Ecto neural progenitor cell (in vitro differentiated cells): ENCODE measurements at places on chromosomes 1 and 21.
A peak's percentile ranks its signal among the peaks of the same experiment; 100 is the strongest.

GRCh38 chr1:246587606-246588005 is 21.4 kb downstream of the CNST start:
- DNase-seq, result no peak

DNA sequence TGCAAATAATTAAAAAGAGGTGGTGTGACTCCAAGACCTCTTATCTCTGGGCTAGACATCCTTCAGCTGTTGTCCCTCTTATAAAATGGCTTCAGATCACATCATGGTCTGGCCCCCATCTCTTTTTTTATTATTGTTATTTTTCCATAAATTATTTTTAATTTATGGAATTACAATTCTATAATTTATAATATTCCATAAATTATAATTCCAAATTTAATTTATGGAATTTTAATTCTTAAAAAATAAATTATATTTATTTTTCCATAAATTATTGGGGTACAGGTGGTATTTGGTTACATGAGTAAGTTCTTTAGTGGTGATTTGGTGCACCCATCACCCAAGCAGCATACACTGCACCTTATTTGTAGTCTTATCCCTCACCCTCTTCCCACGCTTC is 65.9 kb upstream of the GJA5 start:
- DNase-seq, result no peak

DNA sequence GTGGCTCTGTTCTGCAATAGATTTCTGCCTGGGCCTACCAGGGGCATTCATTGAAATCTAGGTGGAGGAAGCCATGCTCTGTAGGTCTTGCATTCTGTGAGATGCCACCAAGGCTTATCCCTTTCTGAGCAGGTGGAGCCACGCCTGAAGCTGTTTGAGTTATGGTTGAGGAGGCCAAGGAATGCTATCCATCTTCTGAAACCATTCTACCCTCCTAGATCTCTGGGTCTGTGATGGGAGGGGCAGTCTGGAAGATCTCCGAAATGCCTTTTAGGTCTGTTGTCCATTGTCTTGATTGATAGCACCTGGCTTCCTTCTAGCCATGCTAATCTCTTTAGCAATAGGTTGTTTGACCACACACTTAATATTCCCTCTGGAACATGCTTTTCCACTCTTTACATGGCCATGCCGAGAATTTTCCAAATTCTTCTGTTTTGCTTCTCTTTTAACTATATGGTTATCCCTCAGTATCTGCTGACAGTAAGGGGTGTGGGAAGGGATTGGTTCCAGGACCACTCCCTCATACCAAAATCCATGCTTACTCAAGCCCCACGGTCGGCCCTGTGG is 45.2 kb downstream of the AK4 start:
- no peak for DNase-seq

DNA sequence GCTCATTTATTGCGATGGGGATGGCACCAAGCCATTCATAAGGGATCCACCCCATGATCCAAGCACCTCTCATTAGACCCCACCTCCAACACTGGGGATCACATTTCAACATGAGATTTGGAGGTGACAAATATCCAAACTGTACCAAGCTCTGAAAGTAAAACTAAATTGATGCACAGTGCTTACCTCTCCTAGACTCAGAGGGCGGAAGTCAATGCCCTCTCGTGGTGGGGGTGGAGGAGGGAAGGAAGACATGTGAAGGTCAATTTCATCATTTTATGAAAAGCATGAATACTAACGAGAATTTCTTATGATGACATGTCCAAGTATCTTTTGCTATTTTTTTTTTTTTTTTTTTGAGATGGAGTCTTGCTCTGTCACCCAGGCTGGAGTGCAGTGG is 120.0 kb downstream of the PGBD5 start:
- DNase-seq, result no peak

- DNase-seq, result no peak
Observed at GRCh38 chr1:7458946-7459345, 312.1 kb upstream of the VAMP3 start.

DNA sequence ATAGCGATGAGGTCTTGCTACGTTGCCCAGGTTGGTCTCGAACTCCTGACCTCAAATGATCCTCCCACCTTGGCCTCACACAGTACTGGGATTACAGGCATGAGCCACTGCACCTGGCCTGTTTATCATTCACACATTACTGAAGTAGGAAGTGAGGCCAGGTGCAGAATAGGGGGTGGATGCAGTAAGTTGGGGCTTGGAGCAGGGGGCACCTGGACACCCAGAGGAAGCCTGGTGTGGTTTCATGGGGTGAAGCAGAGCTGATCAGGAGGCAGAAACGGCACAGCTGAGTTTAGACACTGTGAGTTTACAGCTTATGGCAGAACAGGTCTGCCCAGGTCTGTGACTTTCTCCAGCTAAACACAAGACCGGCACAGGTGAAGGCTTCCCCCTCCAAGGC is 4.9 kb downstream of the CDA start:
- DNase-seq, result no peak

DNA sequence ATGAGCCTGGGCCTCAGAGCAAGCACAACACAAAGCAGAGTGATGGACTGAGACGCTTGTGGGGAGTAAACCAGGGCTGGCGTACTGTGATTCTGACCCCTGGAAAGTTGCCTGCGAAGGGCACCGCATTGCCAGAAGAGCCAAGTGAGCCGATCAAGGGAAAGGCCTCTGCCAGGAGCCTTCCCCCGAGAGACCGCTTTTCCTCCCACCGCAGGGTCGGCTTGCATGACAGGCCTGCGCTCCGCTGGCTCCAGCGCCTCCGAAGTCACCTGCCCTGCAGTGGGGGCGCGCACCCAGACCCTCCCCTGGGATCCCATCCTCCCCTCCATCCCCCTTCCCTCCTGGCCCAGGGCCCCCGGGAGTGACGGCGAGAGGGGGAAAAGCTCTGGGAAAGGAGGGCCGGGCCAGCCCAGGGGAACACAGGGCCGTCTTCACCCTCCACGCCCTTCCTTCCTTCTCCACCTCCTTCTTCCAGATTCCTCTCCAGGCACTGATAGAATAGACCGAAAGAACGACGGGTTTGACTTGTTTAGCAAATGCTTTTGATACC is 165.0 kb downstream of the TRIM33 start:
- peak; percentile 73 for DNase-seq

DNA sequence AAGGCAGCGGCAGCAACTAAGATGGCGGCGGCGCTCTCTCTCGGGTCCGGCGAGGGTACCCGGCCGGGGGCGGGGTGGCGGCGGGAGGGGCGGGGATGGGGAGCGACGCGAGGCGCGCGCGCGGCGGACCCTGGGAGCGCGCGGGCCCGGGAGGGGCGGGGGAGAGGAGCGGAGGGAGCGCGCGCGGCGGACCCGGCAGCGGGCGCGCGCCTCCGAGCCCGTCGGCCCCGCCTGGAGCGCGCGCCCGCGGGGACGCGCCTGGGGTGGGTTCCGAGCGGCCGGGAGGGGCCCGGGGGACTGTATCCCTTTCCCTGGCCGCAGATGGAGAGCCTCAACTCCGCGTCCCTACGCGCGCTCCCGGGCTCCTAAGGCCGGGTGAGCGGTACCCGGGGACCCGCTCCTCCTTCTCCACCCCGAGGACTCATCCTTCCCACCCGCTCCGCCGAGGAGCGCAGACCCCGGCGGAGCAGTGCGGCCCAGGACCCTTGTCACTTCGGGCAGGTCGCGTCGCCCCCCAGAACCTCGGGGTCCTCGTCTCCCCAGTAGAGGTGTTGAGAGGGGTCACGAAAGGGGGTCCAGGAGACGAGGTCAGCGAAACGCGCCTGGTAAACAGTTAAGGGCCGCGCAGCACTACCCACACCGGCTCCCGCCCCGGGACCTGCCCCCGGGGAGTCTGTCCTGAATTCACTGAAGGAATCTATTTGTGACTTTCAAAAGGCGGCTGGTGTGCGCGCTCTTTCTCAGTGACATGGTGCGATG is at the start of gene CLSTN1:
TSS of gene CLSTN1 (minus strand) at position 23 of the 759 bp plus-strand sequence. CDS start 232 bp downstream, outside the sequence.
- peak; percentile 96 for DNase-seq

DNA sequence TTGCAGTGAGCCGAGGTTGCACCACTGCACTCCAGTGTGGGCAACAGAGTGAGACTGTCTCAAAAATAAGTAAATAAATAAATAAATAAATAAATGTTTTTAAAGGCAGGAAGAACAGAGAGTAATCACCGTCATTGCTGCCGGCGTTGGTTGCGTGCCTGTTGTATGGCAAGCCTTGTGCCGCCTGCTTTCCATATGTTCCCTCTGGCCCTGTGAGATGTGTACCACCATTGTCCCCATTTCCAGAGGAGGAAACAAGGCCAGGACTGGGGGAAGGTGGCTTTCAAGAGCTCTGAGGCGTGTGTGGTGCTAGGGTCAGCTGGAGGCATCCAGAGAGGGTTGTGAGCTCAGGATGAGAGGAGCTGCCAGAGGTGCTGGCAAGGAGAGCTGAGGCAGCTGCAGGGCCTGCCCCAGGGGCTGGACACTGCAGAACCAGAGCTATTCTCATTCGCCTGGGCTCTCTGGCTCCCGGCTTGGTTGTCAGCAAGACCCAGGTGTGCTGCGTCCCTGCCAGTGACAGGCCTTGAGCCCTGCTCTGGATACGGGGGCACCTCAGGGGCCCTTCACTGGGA is 5.2 kb upstream of the MARCKSL1 start:
- DNase-seq, result no peak

DNA sequence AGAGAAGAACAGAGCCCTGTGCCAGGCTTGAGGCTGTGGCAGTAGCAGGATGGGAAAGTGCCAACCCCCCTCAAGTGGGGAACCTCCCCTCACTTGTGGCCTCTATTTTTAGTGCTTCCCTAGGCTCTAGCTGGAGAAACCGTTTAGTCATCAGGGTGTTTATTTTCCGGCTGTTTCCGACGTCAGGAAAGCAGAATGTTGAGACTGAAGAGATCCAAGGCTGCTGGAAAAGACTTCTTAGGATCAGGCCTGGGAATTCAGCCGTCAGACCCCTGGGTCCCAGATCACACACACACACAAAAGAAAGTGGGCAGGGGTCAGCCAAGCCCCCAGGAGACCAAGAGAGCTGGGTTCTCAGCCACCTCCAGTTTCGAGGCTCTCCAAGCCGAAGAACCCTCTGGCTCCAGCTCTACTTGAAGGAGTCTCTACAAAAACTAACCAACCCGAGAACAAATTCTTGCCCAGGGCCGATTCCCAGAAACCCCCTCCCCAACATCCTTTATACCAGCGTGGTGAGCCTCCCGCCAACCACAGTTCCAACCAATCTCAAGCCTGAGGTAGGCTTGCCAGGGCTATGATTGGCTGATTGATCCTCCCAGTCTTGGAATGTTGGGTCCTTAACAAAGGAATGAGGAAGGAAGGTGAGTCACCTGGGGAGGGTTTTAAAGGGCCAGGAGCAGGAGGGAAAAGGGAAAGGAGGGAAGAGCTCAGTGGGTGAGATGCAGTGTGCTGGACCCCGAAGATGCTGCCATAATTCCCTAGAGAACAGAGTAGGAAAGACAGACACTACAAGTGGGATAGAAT is 2.5 kb upstream of the MEF2D start:
- DNase-seq, result no peak

GRCh38 chr1:91031081-91031480 is 9.2 kb upstream of the ZNF644 start:
- no peak for DNase-seq

GRCh38 chr1:169964206-169964605 is 70.5 kb upstream of the SCYL3 start:
- no peak for DNase-seq

GRCh38 chr1:176559878-176560277 is 96.9 kb downstream of the PAPPA2 start:
- peak; percentile 74 for DNase-seq

- DNase-seq, result no peak
Observed at GRCh38 chr1:20494609-20495311, 8.8 kb upstream of the CAMK2N1 start.

- no peak for DNase-seq
Observed at GRCh38 chr21:45487891-45488600, 54.2 kb downstream of the SLC19A1 start.

- DNase-seq, result no peak
Observed at GRCh38 chr1:204085876-204086275, 13.0 kb downstream of the SOX13 start.

GRCh38 chr1:85289848-85290335 is 13.5 kb upstream of the BCL10 start:
- no peak for DNase-seq
